ENCODE measurements at places on chromosomes 3 and 15.

- no peak for DNase-seq
These were observed 104.0 kb upstream of the MYRIP start for GRCh38 chr3:39705351-39705900.

DNA sequence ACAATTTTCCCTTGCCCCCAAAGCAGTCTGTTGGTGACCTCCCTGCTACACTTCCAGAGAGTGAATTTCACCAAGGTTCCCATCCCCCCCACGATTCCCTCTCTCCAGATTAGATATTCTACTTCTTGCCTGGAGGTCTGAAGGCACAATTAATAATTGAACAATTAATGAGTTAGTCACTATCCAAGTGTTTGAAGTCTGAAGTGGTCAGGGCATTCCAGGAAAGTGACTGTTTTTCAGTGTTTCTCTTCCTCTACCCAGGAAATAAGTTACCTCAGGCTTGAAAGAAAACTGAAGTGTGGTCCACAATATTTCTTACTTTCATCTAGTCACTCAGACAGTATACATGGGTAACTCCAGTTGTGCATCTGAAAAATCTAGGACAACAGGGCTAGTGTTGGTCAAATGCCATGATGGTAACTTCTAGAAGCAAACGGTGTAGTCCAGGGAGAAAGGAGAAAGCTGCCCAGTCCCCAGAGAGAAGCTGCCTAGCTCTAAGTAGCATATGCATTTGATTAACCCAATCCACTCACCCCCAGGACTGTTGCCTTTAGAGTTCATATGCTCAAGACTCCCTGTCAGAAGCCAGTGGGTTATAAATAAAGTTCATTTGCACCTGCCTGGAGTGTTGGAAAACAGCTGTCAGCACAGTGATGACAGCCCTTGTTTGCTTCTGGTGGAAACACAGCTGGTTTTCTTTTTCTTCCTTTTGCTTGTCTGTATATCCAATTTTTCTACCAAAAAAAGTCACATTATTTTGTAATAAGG is 2.3 kb upstream of the TM4SF4 start:
- no peak for DNase-seq

- no peak for DNase-seq
These were observed 4.9 kb upstream of the IFT57 start for GRCh38 chr3:108227131-108227530.

DNA sequence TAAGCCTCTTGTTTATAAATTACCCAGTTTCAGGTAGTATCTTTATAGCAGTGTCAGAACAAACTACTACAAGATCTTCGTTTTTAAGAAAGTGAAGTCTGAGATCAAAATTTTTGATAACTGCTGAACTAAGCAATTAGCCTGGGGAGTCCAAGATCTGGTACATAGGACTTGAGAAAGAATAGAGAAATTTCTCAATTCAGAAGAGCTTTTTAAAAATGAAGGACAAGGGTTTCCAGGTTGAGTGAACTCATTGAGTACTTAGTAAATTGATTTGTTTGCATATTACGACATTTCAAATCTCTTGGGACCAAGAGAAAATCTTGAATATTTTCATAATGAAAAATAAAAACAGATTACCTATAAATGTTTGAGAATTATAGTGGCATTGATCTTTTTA is 386.6 kb upstream of the THRB start:
- DNase-seq = no peak

DNA sequence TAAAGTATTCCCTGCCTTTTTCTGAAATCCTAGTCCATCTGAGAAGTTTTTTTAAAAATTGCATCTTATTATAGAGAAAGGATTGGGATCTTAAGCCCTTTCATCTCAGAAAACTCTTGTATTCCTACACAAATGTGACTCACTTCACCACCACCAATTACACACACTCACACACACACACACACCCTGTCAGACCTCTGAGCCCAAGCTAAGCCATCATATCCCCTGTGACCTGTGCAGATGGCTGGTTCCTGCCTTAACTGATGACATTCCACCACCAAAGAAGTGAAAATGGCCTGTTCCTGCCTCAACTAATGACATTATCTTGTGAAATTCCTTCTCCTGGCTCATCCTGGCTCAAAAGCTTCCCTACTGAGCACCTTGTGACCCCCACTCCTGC is 1181.9 kb downstream of the ROBO2 start:
- DNase-seq = no peak
